ENCODE measurements at places on chromosomes 2 and 18.

GRCh38 chr18:9627642-9628041, 13.3 kb upstream of the PPP4R1 start:
- DNase-seq = no peak

GRCh38 chr2:217386041-217386440, 526.2 kb upstream of the TNP1 start:
- no peak for DNase-seq

GRCh38 chr2:236510034-236510433, 59.6 kb upstream of the ACKR3 start:
- no peak for DNase-seq

DNA sequence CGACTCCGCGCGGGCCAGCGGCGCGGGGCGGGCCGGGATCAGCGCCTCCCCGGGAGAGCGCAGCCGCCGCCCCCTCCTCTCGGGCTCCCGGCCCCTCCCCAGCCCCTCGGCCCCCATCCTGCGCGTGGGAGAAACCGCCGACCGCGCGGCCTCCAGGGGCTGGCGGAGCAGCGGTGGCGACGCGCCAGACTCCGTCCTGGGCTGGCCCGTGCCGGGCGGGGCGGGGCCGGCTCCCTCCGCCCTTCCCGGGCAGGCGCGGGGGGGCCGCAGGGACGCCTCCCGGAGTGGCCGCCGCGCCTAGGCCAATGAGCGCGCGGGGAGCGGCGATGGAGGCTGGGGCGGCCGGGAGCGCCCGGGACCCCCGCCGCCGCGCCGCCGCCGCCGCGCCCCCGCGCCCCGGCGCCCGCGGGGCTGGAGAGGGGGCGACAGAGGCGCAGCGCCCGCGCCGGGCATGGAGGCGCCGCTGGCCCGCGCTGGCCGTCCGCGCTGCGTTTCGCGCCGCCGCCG, 49.1 kb downstream of the KCNIP3 start:
- peak; percentile 48 for DNase-seq

GRCh38 chr2:119941388-119941787, 71.5 kb upstream of the EPB41L5 start:
- DNase-seq = no peak

DNA sequence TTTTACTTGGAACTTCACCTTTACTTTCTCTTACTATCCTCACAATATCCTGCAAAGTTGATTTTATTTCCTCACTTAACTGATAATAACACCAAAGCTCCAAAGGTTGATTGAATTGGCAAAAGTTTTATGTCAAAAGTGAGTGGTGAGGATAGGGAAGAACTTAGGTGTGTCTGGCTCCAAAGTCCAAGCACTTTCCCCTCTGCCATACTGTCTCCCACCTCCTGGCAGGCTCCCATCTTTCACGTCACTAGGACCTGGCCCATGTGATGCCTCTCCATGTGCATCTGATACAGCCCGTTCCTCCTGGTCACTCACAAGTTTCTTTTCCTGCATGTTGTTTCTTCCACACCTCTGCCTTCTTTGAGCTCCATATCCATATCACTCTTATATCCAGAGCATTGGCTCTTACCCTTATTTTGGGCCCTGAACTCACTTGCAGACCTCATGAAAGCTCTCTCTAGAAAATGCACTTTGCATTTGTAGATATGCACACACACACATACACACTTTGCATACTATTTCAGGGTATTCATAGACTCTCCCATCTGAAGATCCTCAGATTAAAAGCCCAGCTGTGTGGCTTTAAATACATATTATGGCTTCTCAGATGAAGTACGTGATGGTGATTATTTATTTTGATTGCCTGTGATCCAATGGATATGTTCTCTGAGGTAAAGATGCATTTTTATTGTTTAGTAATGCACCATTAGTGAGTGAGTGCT, 12.3 kb downstream of the MEP1B start:
- no peak for DNase-seq

DNA sequence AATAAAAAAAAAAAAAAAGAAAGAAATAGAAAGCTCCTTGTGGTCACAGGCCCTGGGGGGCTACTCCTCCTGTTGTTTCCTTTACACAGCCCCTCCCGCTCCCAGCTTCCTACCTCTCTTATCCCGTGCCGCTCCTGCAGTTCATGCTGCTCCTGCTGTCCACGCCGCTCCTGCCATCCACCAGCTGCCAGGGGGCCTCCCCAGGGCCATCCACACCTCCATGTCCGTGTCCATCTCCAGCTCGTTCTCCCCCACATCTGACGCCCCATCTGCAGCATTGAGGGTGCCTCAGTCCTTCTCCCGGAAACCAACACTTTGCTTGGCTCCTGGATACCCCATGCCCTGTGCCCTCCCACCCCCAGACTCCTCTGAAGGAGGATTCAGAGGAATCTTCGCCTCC, 191.7 kb downstream of the EIPR1 start:
- DNase-seq = no peak

DNA sequence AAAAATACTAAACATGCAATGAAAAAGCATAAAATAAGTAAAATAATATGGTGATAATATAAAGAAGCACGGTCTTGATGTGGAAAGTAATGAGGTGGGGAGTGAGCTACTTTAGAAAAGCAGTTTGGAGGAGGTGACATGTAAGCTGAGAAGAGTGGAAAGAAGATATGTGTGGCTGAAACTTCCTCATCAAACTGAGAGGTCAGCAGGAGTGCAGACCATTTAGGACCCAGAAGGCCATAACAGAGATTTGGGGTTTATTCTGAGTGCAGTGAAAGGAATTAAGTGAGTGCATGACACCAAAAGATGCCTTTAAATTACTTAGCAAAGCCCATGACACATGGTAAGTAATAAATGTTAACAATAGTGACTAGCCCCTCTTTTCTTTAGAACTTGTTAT, 24.4 kb upstream of the TMEM182 start:
- DNase-seq = peak; percentile 41

DNA sequence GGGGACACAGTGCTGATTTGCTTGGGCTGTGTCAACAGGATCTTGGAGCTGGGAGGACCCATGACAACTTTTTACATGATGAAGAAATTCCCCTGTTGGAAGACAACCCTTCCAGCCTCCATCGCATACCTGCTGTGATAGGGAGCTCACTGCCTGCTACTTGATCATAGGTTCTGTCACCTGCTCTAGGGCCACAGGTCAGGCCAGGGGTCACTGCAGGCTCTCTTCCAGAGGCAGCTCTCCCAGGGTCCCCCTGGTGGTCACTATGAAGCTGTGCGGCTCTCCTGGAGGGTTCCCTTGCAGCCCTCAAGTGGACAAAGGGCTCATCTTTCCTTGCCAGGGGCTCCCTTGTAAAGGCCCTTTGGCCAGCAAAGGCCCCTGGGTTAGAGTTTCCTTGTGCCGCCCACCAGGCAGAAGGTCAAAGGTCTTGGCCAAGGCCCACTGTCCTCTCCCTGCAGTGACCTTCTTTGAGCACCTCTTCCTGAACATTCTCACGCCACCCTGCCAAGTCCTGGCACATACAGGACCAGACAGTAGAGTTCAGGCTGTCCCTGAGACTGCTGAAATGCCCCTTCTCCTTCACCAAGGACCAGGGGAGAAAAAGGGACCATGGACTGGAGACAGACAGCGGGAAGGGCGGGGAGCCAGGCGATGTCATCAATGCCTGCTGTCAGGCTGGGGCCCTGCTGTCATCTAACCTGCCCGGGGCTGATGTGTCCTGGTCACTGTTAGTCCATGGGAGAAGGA, 345.1 kb downstream of the DYSF start:
- DNase-seq = peak; percentile 23

DNA sequence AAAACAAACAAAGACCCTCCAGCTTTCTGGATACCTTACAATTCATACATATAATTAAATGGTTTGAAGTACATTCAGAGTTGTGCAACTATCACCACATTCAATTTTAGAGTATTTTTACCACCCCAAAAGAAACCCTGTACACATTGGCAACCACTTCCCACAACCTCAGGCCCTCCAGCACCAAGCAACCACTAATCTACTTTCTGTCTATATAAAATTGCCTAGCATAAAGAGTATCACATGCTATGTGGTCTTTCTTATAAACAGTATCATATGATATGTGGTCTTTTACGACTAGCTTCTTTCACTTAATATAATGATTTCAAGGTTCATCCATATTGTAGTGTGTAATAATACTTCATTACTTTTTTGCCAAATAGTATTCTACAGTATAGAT, 7.3 kb downstream of the IER3IP1 start:
- DNase-seq = no peak

- DNase-seq = no peak
Observed at GRCh38 chr2:242053921-242054320, 184.4 kb downstream of the RTP5 start.

DNA sequence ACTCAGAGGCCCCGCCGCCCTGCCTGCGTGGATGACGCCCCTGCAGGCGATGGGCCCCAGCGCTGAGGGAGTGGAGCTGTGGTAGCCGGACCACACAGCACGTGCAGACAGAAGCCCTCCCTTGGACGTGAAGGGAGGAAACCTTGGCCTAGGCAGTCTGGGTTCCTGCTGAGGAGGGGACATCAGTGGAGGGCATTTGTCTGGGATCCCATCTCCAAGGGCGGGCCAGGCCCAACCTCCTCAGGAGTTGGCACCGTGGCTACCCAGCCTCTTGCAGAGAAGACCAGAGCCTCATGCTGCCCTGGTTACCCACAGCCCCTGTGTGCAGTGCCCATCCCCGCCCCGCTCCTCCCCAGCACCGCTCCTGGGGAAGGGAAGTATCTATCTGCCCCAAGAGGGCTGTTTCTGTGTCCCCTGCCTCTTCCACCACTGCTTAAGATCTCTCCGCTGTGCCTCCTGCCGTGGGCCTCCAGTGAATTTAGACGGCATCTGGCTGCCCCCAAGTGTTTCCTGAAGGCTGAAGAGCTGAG, 241.8 kb downstream of the KLHL29 start:
- DNase-seq = no peak

DNA sequence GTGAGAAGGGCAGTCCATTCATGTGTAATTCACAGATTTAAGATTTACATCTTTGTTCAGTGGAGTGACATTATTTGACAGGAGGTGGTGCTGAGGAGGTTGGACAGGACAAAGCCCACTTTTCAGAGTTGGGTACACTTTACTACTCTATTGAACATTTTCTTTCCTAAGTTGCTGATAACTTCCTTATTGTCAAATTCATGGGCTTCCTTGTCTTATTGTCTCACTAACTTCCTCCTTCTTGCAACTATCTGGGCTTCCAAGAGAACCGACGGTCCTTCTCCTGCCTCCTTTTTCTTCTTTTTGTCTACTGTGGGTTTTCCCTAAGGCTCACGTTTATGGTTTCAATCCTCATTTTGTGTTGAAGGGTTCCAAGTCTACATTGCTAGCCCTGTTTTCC, 67.7 kb upstream of the DNMT3A start:
- DNase-seq = peak; percentile 9

GRCh38 chr2:69059731-69060290, 46.8 kb downstream of the ANTXR1 start:
- DNase-seq = no peak

GRCh38 chr2:109459485-109459884, 154.3 kb downstream of the SEPTIN10 start:
- DNase-seq = no peak

DNA sequence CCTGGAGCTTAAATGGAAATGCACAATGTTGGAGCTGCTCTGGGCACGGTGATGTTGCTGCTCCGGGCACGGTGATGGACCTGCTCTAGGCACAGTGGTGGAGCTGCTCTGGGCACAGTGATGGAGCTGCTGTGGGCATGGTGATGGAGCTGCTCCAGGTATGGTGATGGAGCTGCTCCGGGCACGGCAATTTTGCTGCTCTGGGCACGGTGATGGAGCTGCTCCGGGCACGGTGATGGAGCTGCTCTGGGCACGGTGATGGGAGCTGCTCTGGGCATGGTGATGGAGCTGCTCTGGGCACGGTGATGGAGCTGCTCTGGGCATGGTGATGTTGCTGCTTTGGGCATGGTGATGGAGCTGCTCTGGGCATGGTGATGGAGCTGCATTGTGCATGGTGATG, 79.7 kb downstream of the LDLRAD4 start:
- DNase-seq = no peak

GRCh38 chr2:20496076-20496872, 49.4 kb downstream of the RHOB start:
- DNase-seq = no peak

DNA sequence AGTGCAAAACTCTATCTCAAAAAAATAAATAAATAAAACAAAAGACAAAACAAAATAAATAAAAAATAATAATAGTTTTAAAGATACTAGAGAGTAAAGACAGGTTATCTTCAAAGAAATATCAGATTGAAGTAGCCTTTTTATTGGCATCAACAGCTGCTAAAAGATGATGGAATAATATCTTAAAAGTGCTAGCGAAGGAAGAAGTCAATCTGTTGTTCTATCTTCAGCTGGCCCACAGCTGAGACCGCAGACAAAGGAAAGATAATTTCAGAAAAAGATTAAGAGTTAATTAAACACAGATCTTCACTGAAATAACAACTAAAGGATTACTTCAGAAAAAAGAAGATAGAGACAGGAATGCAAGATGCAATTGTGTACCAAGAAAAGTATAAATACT, 130.2 kb upstream of the PKDCC start:
- DNase-seq = no peak

GRCh38 chr2:9406529-9407362, 16.6 kb downstream of the ITGB1BP1 start:
- DNase-seq = no peak

GRCh38 chr2:46337208-46337994, 40.2 kb downstream of the EPAS1 start:
- DNase-seq = no peak

DNA sequence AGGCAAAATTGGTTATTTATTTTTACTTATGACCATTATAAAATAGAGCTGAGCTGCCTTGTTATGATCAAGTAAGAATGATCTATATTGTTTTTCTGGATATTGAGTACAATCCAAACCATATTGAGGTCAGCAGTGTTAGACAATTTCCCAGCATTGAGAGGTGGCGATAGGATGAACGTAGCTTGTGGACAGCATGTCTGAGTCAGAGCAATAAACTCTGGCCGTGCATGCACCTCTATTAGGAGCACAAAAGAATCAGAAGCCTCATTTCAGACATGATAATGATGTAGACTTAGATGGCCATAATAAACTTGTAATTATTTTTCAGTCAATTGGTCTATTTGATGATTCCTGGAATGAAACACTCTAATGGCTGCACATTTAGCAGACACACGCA, 491.6 kb downstream of the RIT2 start:
- DNase-seq = no peak

DNA sequence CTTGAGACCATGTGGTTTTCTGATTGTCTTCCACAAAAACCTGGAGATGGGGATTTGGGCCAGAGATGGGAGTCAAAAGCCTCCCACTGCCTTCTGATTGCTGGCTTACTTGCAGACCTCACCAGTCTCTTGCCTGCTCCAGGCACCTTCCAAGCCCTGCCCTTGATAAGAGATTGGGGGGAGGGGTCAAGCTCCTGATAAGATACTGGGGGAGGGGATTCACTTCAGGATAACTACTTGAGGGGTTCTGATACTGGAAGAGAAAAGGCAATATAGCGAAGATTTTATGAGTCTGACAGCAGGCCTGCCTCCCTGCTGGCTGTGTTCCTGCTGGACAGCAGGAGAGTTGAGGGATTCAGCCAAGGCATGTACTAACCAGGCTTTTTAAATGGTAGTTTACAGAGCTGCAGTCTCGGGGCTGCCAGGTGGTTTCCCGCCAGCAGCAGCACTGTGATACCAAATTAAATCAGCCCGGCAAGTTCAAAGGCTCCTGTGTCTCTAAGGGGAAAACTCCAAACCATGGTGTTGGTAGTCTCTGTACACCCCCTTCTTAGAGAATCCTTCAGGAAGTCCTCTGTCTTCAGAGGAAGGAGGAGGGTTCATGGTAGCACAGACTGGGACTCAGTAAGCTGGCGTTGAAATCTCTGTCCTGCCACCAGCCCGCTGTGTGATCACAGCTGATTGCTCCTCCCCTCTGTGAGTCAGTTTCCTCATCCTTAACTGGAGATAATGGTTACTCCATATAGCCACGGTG, 58.3 kb downstream of the FBXO36 start:
- peak; percentile 82 for DNase-seq
